ENCODE measurements at places on chromosomes 7 and 10.

DNA sequence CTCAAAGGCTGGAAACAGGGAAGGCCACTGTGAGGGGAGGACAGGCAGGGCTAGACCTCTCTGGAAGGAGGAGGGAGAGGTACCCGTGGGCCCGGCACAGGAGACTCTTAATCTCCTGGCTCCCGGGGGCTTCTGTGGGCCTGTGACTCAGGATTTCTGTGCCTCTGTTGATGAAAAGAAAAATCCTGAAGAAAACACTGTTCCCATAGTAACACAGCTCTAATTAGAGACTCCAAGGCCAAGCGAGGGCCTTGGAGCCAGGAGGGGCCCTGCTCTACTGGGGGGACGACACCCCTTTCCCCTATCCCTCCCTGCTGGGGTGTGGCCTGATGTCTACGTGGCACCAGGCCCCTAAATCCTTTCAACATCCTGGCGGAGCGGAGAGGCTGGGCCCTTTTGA, 174.1 kb upstream of the TNRC18 start:
- peak; percentile 61 for DNase-seq

DNA sequence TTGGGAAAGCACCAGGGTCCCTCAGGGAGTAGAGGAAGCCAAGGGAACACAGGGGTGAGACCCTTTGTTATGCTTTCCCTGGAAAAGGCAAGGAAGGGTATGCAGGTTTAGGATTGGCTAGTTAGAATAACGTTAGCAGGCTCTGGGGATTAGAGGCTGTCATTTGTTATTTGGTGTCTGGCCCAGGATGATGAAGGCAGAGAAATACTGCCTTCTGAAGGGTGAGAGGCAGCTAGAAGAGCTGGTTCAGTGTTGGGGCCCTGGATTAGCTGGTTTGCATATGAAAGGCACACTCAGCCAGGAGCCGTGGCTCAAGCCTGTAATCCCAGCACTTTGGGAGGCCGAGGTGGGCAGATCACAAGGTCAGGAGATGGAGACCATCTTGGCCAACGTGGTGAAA, 3.0 kb upstream of the PILRA start:
- no peak for DNase-seq

- DNase-seq = peak; percentile 27
Measured at GRCh38 chr10:4595719-4596319, 230.2 kb upstream of the AKR1E2 start.

DNA sequence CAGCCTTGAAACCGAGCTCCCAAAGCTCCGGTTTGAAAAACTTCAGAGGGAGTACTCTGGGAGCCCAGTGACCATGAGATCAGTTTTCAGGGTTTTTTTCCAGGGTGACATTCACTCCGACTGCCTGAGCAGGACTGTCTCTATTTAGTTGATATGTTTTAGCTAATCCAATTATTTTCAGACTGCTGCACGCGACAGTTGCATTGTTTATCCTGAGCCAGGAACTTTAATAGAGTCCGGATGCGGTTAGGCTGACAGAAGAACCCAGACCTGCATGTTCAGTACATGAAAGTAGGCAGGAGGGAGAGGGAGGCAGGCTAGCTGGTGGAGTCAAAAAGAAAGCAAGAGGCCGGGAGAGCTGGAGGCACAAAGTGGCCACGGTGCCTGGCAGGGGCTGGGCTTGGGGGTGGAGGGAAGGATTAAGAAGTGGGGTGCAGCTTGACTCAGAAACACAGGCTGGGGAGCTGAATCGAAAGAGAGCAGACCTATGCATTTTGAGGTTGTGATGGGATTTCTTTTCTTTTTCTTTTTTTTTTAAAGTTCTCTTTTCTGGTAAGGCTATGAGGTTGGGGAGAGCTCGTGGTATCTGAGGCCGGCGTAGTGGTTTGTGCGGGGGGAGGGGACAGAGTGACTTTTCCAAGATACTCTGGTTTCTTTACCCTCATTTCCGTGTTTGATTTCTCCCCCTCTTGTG, 5.7 kb downstream of the GATA3 start:
- peak; percentile 18 for DNase-seq

DNA sequence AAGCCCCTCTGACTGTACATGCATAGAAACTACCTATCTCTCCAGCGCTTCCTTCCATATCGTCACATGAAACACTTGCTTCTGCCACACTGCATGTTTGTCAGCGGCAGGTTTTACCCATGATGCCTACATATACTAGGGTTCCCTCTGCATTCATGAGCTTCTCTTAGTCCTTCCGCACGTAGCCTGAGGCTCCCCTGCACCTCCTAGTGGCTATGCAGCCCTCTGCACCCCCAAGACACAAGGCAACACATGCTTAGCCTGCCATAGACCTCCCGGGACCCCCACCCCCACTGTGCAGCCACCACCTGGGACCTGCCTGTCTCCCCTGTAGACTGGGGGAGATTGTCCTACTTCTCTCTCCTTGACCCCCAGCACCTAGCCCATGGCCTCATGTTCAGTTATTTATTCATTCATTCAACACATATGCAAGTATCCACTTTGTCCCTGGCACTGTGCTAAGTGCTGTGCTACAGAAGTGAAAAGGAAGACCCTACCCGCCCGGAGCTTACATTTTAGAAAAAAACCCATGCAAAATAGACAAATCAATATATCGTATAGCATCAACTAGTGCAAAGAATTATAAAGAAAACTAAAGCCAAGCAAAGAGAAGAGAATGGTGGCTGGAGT, 23.5 kb downstream of the TMEM273 start:
- peak; percentile 48 for DNase-seq

- no peak for DNase-seq
Measured at GRCh38 chr7:99133766-99134564, 9.9 kb downstream of the SMURF1 start.

GRCh38 chr10:128566361-128566968, 440.2 kb upstream of the MKI67 start:
- no peak for DNase-seq

GRCh38 chr7:1749351-1749863, 79.3 kb downstream of the ELFN1 start:
- no peak for DNase-seq

DNA sequence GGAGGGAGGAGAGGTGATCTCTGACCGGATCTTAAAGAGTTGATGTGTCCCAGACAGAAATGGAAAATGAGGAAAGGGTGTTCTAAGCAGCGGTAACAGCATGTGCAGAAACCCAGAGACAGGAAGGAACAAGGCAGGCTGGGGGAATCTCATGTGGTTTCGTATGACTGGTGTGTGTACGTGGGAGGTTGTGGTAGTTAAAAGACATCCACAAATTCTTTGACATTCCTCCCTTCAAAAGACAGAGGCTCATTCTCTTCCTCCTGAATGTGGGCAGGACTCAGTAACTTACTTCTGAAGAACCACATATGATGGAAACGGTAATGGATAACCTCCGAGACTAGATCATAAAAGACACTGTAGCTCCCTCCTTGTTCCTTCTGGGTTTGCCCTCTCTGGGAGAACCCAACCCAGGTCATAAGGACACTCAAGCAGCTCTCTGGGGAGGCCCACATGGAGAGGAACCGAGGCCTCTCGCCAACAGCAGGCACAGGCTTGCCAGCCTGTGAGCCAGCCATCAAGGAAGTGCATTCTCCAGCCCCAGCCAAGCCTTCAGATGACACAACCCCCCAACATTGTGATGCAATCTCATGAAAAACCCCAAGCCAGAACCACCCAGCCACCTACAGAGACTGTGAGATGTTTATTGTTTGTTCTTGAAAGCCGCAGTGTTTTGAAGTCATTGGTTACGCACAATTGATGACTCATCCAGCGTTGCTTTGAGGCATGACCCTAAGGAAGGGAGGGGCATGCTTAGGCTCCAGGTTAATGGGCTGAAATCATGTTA, 116.0 kb downstream of the SLIT1 start:
- DNase-seq = peak; percentile 13

DNA sequence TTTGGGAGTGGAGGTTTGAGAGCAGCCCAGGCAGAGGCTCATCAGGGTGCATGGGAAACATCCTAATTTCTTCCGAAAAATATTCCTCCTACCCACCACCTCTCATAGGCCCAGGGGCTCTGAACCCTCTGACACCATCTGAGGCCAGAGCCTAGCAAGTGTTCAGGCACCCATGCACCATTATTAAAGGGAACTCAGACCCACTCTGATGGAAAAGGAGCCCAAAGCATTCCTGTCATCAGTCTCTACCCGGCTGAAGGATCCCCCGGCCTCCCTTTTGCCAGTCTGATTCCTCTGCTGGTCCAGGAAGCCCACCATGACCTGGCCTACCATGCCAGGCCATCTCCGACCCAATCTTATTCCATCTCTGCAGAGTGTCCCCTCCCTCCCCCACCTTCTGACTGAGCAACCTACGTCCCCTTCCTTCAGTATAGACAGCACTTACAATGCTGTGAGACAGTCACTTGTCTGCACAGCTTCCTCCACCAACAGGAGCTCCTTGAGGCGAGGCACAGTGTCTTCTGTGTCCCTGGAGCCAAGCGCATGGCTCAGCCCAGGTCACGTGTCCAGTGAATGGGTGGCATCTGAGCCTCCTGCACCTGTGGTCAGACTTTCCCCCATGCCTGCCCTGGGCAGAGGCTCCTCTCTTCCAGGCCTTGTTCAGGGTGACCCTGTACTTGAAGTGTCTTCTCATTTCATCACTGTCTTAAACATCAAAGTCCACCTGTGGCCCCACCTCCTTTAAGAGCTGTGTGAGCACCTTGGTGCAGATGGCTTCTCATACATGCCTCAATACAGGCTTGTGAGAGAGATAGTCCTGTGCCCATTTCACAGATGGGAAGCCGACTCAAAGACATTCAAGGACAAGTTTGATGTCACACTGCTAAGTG, 889 bp upstream of the GPR15LG start:
- no peak for DNase-seq

DNA sequence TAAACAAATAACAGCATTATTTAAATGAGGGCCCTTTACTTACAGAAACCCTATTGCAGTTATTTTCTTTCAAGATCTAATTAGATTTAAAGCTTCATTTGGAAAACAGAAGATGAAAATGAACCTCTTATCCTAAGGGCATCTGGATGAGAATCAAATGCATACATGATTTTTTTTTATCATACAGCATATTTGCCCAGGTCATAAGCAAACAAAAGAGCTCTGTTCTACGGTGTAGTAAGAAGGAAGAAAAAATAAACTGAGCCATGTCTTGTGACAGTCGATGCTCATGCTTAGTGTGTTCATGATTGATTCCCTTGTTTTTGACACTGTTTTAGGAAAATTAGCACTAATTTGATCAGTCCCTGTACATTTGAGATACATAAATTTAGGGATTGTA, 202.6 kb upstream of the RNF32 start:
- no peak for DNase-seq

GRCh38 chr7:114519240-114519639, 104.6 kb downstream of the FOXP2 start:
- peak; percentile 3 for DNase-seq

DNA sequence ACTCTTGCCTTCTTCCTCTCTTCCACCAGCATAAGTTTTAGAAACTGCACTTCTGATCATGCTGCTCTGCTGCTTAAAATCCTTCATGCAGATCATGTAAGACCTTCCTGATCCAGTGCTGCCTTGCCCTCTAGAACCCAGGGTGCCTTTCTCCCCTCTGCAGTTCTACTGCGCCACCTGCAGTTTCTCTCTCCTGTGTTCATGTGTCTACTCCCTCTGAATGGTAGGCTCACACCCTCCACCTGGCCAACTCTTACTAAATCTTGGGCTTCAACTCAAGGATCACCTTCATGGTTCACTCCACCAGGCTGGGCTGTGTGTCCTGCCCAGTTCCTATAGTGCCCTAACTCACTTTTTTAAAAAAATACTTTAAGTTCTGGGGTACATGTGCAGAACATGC, 174.6 kb upstream of the ITGB1 start:
- DNase-seq = no peak

GRCh38 chr7:11584406-11585031, 247.5 kb downstream of the THSD7A start:
- no peak for DNase-seq

GRCh38 chr7:40802497-40802896, 667.7 kb downstream of the SUGCT start:
- DNase-seq = no peak

GRCh38 chr7:129875745-129876411, 76.9 kb downstream of the UBE2H start:
- no peak for DNase-seq

- no peak for DNase-seq
Measured at GRCh38 chr7:18530224-18531179, 35.0 kb downstream of the HDAC9 start.

- DNase-seq = no peak
Measured at GRCh38 chr10:24701447-24701846, 22.2 kb downstream of the ARHGAP21 start.

GRCh38 chr7:77696643-77697534, 630 bp downstream of the RSBN1L start:
- DNase-seq = peak; percentile 54
